Right ventricle myocardium inferior (tissue), 1 donor: ENCODE measurements at places on chromosomes 1 and 21.

GRCh38 chr1:230070321-230071208 lies 3.5 kb downstream of the GALNT2 start:
- no peak for DNase-seq

- no peak for DNase-seq
Observed at GRCh38 chr1:198676253-198676652, 37.4 kb downstream of the PTPRC start.

- DNase-seq, result no peak
Observed at GRCh38 chr1:226678251-226678650, 60.8 kb downstream of the ITPKB start.

GRCh38 chr1:212466898-212467650 lies 34.4 kb downstream of the NENF start:
- DNase-seq, result no peak

DNA sequence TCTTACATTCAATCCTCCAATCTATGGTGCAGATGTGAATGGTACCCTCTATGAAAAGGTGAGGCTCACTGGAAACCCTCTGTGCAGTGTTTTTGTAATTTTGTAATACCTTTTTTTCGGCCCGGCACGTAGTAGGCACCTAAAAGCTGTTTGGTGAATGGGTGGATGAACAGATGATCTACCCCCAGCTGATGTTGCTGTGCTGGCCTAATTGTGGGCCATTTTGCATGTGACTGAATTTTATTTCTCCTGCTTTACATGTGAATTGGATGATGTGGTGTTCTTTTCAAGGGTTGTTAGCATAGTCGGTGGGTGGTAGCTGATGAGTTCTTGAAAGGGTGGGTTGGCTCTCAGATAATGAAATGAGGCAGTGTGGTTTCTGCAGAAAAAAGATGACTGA lies 10.4 kb downstream of the KDM4A start:
- no peak for DNase-seq

DNA sequence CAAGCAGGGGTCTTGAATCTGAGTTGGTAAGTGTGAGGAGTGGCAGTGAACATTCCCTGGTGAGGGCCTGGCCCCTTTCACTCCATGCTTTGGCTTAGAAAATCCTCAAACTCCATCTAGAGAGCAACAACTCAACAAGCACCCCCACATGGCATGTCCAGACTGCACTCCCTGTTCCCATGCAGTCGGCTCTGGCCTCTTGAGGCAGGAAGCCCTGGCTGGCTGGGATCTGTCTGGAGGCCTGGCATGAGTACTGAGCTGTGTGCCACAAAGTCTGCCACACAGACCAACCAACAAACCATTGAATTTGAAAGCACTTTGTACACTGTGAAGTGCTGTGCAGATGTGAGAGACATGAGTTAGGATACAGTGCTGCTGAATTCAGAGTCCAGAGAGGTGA lies 25.2 kb downstream of the COA7 start:
- no peak for DNase-seq

GRCh38 chr1:15423355-15424077 lies 13.8 kb downstream of the EFHD2 start:
- DNase-seq, result no peak

DNA sequence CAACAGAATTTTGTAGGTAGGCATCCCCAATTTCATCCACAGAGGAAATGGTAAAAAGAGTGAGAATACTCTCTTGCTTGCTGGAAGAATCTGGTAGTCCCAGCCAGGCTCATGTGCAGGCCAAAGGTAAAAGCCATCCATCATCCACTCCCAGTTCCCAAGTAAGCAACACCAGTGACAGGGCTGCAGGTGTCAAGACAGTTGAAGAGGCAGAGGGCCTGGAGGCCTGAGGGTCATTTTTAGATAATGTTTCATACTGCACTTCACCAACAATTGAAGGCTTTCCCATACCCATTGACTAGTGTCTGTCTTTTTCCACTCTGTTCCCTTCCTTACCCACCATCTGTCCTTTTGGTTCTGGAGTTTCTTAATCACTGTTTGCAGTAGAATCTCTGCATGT lies 141.7 kb upstream of the L1TD1 start:
- DNase-seq, result no peak

DNA sequence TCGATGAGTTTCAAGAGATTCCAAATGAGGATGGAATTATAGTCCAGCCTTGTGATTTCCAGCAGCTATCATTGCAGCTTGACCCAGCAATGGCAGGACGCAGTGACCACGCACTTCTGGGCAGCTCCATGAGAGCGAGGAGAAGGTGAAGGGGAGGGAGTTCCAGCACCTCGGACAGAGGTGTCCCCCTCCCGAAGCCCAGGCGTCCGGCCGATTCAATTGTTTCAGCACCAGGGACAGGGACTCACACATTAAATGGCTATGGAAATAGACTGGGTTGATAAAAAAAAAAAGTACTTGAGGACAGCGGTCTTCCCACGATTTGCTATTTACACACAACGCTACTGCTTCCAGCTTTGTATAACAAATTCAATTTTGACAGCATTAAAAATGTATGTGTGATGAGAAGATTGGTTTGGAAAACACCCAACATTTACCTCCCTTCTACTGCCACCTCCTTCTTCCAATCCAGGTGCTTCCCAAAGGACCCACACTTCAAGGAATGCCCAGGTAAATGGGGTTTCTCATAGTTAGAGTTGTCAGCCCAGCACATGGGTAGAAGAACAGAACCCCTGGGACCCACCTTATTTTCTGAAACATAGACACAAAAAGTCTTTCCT lies 71.8 kb downstream of the DISP3 start:
- no peak for DNase-seq

GRCh38 chr1:156658945-156659574 lies 17.1 kb downstream of the BCAN start:
- DNase-seq, result peak; percentile 33

DNA sequence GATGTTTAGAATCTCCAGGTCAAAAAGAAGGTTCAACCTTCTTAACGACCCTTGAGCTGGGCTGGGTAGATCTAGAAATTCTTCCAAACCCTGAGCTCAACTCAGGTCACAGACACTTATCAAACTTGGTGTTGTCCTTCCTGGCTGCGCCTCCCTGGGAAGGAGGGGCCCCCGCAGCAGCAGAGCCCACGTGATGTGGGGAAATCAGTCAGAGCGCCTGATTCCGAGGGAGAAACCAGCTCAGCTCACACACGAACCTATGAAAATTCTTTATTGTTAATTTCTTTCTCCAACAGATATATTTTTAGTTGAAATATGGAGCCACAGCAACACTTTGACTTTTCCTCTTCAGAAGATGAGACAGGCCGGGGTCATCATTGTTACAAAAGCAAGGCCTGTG lies 24.3 kb upstream of the CLSTN1 start:
- no peak for DNase-seq

DNA sequence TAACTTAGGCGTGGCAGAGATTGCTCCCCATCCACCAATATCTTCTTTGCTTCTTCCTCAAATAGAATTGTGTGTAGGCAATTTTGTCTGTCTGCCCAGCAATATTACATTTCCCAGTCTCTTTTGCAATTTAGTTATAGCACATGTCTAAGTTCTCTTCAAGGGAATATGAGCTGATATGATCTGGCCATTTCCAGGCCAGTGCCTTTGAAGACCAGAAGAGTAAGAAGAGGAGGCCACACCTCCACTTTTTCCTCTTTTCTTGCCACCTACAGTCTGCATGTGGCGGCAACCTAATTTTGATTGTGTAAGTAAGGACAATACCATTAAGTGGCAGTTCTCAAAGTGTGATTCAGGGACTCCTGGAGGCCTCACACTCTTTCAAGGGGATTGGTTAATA lies 6.3 kb upstream of the RSBN1 start:
- no peak for DNase-seq

- DNase-seq, result no peak
Observed at GRCh38 chr1:210792250-210793102, 341.5 kb downstream of the KCNH1 start.
